ENCODE measurements at places on chromosomes 4 and X. TPM values are rescaled to one million over a fixed set of nuclear protein-coding genes. Genes with fewer than 3 reads are reported as not detected.

The EDA2R gene
- 0.09 TPM for total RNA-seq

The CENPI gene
- 34.8 TPM for total RNA-seq

The RASSF6 gene
- total RNA-seq, result not detected

The NAP1L5 gene
- total RNA-seq, result not detected

The LRAT gene
- total RNA-seq, result 1.7 TPM

- H3K4me1 ChIP-seq, result no peaks in the 10 kb centered on the region
- no peak overlapping the region for H3K4me3 ChIP-seq
- no peaks in the 10 kb centered on the region for H3K27me3 ChIP-seq
- DNase-seq, result no peak
Measured at GRCh38 chr4:58515226-58515625, 1405.0 kb upstream of the IGFBP7 start.

GRCh38 chrX:21657318-21658151 lies 595 bp downstream of the KLHL34 start:
- H3K4me1 ChIP-seq, result no peaks in the 10 kb centered on the region
- H3K27ac ChIP-seq, result no peak overlapping the region
- DNase-seq, result no peak
- no peak overlapping the region for H3K4me3 ChIP-seq

DNA sequence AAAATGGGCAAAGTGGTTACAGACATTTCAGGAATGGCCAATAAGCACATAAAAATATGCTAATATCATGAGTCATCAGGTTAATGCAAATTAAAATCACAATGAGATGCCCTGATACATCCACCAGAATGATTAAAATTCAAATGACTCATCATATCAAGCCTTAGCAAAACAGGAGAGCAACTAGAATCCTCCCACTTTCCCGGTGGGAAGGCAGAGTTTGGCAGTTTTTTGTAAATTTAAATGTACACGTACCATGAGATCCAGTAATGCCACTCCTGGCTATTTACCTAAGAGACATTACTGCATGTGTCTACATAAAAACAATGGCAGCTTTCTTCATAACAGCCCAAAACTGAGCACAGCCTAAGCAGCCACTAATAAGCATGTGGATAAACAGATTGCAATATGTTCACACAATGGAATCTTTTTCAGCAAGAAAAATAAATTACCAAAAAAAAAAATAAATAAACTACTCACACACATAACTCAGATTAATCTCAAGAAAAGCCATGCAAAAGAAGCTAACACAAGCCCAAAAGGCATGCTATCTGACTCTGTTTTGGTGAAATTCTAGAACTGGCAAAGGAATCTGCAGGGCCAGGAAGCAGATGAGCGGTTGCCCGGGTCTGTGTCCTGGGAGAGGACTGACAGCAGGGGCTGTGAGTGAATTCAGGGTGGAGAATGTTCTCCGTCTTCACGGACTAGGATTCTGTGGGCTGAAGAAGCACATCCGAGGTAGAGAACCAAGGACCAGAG lies 48.8 kb downstream of the AFAP1 start:
- H3K36me3 ChIP-seq, result no peaks in the 10 kb centered on the region
- H3K27me3 ChIP-seq, result no peaks in the 10 kb centered on the region
- peak; percentile 86 for DNase-seq
- H3K27ac ChIP-seq, result peak overlapping the region; percentile 61
- peaks cover 49% of the 10 kb centered on the region for H3K4me1 ChIP-seq
- peak overlapping the region; percentile 3 for H3K4me3 ChIP-seq

DNA sequence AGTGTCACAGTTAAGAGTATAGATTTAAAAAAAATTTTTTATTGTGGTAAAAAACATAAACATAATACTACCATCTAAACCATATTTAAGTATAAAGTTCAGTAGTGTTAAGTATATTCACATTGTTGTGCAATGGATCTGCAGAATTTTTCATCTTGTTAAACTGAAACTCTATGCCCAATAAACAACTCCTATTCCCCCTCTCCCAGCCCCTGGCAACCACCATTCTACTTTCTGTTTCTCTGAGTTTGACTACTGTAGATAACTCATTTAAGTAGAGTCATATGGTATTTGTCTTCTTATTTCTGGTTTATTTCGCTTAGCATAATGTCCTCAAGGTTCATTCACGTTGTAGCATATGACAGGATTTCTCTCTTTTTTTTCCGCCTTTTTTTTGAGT lies 112.4 kb downstream of the PTTG2 start:
- H3K27me3 ChIP-seq, result no peaks in the 10 kb centered on the region
- H3K36me3 ChIP-seq, result no peaks in the 10 kb centered on the region
- DNase-seq, result no peak
- H3K4me3 ChIP-seq, result no peak overlapping the region
- no peaks in the 10 kb centered on the region for H3K4me1 ChIP-seq
- no peak overlapping the region for H3K27ac ChIP-seq

- no peak for DNase-seq
- H3K4me1 ChIP-seq, result no peaks in the 10 kb centered on the region
- no peaks in the 10 kb centered on the region for H3K36me3 ChIP-seq
- no peak overlapping the region for H3K4me3 ChIP-seq
Measured at GRCh38 chr4:128332081-128332480, 44.5 kb upstream of the PGRMC2 start.

DNA sequence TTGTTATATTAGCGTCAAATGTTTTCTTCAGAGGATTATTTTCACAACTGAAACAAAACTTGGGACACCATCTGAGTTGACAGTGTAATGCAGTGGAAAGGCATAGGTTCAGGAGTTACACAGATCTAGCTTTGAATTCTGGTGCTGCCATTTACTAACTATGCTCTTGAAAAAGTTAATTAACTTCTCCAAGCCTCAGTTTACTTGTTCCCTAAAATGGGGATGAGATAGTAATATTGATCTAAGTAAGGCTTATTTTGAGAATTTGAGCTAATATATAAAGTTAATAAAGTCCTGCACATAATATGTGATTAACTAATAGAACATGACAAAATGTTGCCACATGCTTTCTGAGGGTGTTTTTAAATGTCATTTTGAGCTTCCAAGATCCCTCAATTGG lies 112.6 kb downstream of the FRAS1 start:
- H3K4me1 ChIP-seq, result no peaks in the 10 kb centered on the region
- no peak overlapping the region for H3K4me3 ChIP-seq
- no peak for DNase-seq
- H3K36me3 ChIP-seq, result no peaks in the 10 kb centered on the region
- H3K27ac ChIP-seq, result no peak overlapping the region

DNA sequence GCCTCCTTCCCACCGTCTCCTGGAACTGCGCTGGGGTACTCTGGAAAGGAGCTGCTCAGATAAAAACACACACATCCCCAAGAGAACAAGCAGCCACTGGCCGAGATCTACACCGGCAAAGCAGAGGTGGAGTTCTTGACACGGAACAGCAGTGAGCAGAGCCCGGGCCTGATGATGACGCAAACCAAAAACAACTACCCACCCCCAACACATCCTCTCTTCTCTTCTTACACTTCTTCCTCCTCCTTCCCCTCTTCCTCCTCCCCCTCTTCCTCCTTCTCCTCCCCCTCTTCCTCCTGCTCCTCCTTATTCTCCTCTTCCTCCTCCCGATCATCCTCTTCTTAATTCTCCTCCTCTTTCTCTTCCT lies 4.6 kb downstream of the PNMA5 start:
- H3K4me3 ChIP-seq, result no peak overlapping the region
- no peaks in the 10 kb centered on the region for H3K36me3 ChIP-seq
- DNase-seq, result no peak

DNA sequence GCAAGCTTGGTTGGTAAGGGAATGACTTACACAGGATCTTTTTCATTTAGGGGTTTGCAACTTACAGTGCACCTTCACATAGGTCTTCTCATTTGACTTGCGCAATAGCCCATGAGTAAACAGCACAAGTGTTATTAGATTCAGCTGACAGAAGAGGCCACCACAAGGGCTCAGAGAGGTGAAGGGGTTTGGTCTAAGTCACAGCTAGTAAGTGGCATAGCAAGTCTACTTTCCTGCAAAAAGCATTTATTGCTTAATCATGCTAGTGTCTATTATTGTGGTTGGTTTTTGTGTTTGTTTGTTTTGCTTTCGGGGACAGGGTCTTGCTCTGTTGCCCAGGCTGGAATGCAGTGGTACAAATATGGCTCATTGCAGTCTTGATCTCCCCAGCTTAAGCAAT lies 83.3 kb downstream of the SPRY1 start:
- peaks cover 13% of the 10 kb centered on the region for H3K4me1 ChIP-seq
- H3K4me3 ChIP-seq, result no peak overlapping the region
- H3K27me3 ChIP-seq, result no peaks in the 10 kb centered on the region

GRCh38 chr4:18735740-18736268 lies 714.2 kb upstream of the LCORL start:
- H3K36me3 ChIP-seq, result no peaks in the 10 kb centered on the region
- H3K4me1 ChIP-seq, result no peaks in the 10 kb centered on the region
- no peaks in the 10 kb centered on the region for H3K27me3 ChIP-seq
- no peak for DNase-seq
- no peak overlapping the region for H3K4me3 ChIP-seq

- H3K4me1 ChIP-seq, result peaks cover 36% of the 10 kb centered on the region
- H3K27ac ChIP-seq, result peak overlapping the region; percentile 59
- peak overlapping the region; percentile 18 for H3K4me3 ChIP-seq
- H3K36me3 ChIP-seq, result no peaks in the 10 kb centered on the region
- peak; percentile 88 for DNase-seq
- H3K27me3 ChIP-seq, result no peaks in the 10 kb centered on the region
Measured at GRCh38 chr4:168849030-168849675, 160.9 kb downstream of the CBR4 start.

Data from A673 (cell line).